ENCODE measurements at places on chromosomes 13 and 19.
A peak's percentile ranks its signal among the peaks of the same experiment; 100 is the strongest.

DNA sequence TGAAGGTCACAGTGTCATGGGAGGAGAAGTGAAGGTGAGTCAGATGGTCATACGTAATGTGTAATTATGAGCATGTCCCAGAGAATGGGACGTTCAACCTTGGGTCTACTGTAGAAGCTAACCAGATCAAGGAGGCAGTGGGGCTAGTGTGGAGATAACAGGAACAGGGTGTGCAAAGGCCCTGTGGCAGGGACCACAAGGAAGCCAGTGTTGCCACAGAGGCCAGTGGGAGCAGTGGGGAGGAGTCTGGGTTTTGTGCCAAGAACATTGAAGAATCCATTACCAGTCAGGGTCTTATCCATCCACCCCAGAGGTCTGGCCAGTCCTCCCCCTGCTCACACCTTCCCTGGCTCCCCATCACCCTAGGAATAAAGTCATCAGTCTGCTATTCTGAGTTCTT is 3.3 kb downstream of the MRPL4 start:
- DNase-seq, result no peak

GRCh38 chr13:57314897-57315520 is 148.0 kb downstream of the PRR20E start:
- DNase-seq, result no peak

DNA sequence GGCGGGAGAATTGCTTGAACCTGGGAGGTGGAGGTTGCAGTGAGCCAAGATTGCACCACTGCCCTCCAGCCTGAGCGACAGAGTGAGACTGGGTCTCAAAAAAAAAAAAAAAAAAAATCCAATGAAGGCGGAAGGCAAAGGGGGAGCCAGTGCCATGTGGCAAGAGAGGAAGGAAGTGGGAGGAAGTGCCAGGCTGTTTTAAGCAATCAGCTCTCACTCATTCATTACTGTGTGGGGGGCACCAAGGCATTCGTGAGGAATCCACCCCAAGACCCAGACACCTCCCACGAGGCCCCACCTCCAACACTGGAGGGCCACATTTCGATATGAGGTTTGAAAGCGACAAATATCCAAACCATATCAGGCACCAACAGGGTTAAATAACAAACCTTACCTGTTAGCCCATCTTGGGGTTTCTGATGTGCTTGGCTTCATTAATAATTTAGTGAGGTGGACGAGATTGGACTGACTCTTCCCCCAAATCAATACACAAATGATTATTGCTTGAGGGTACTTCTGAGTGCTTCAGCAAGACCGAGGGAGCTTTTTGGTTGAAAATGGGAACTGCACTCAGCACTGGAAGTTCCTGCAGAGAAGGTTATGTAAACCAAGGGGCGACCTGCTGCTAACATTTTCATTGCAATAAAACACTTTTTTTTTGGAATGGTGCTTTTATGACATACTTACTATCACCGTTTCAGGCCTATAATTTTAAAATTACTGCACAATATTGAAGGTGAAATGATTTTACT is 7.5 kb upstream of the LRP3 start:
- no peak for DNase-seq

DNA sequence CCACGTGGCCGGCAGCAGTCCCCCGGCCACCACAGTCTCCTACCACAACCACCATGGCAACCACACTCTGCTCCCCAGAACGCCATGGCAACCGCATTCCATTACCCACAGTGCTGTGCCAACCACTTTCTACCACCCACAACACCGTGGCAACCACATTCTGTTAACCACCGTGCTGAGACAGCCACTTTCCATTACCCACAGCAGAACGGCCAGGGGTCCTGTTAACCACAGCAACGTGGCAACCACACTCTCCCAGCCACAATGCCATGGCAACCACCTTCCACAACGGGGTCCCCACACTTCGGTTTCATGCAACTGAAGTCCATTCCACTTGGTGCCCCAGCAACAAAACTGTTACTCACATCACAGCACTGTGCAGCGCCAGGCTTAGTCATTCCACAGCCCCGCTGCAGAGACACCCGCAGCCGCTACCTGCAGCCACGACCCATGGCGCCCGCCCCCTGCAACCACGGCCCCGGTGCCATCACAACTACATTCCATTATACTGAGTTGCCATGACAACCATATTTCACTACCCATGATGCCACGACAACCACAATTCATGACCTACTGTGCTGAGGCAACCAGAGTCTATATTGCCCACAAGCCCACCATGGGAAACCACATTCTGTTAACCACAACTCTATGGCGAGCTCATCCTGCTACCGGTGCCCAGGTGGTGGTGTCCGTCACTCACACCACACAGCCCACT is 10.0 kb downstream of the DPF1 start:
- DNase-seq, result peak; percentile 46

DNA sequence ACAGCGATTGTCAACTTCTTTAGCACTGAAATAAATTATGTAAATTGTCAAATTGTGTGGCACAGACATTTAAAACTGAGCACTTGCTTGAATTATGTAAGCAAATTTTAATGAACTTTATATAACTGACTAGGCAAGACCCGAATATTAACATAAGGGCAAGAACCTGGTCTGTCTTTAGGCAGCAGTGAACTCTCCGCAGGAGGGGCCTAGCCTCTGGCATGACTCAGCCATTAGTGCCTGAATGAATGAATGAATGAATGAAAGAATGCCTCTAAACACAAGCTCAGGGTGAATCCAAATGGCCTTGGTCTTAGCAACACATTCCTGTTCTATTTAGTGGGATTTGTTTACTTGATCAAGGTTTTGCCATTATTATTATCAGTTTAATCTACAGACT is 654.7 kb upstream of the ARGLU1 start:
- DNase-seq, result no peak

DNA sequence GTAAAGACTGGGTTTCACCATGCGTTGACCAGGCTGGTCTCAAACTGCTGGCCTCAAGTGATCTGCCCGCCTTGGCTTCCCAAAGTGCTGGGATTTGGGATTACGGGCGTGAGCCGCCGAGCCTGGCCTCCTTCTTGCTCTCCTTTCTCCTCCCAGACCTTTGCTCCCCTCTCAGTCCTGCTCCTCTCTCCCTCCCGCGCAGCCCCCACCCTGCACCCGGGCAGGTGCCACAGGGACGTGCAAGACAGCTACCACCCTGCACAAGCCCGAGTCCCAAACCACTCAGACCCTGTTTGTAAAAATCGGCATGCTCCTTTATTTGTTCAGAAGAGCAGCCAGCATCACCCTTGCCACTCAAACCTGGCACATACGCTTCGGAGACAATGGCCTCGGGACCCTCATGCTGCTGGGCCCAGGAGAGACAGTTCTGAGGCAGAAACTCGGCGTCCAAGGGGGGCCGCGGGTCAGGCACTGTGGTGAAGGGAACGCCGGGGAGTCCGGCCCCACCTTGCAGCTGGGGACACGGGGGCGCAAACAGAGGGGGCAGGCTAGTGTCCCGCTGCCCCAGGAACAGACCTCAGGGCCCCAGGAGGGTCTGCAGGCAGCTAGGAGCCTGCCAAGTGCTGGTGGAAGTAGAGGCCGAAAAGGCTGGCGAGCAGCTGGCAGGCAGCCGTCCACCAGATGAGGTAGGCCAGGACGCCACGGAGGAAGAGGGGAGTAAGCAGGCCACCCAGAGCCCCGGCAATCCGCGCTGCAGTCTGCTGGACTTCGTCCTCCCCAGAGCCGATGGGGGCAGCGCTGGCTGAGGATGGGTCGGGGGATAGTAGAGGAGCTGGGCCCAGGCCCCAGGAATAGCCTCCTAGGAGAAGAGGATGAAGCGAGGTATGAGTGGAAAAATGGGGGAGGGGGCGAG is 18.7 kb downstream of the TMEM161A start:
- DNase-seq, result no peak

- peak; percentile 43 for DNase-seq
These were observed 6.8 kb upstream of the ECH1 start for GRCh38 chr19:38838208-38838985.

DNA sequence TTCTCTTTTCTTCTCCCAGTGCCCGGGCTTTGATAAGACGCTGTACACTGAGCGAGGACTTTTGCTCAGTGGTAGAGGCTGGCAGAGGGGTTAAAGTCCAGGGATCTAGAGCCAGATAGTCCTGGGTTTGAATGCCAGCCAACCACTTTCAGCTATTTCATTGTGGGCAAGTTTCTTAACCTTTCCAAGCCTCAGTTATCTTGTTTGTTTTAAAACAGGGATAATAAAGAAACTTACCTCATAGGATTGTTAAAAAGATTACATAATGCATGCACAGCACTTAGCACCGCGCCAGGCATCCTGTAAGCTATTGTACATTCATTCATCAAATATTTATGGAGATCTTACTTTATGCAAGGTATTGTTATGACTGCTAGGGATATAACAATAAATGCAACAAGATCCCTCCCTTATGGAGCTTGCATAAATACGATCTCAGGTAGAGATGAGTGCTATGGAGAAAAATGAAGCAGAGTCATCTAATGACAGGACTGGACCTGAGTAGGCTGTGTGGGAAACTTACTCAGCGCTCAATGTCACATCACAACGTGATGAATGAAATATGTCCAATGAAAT is 70.8 kb downstream of the LNX2 start:
- DNase-seq, result no peak

- DNase-seq, result no peak
These were observed 156.8 kb upstream of the SOX1 start for GRCh38 chr13:111909971-111910671.

DNA sequence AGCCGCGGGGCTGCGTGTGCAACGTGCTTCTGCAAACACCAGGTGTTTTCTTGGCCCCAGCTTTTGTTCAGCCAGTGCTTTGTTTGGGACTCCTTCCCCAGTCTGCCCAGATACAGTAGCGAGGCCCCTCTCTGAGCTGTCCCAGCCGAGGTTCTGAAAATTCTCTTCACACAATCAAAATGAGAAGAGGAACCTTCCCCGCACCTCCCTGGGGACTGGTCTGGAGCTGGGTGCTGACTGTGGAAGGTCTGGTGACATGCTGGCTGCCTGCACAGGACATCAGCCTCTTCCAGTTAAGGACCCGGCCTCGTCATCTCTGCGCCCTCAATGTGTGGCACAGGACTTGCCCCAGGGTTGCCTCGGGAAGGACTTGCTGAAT is 4.2 kb downstream of the ATP4A start:
- no peak for DNase-seq

DNA sequence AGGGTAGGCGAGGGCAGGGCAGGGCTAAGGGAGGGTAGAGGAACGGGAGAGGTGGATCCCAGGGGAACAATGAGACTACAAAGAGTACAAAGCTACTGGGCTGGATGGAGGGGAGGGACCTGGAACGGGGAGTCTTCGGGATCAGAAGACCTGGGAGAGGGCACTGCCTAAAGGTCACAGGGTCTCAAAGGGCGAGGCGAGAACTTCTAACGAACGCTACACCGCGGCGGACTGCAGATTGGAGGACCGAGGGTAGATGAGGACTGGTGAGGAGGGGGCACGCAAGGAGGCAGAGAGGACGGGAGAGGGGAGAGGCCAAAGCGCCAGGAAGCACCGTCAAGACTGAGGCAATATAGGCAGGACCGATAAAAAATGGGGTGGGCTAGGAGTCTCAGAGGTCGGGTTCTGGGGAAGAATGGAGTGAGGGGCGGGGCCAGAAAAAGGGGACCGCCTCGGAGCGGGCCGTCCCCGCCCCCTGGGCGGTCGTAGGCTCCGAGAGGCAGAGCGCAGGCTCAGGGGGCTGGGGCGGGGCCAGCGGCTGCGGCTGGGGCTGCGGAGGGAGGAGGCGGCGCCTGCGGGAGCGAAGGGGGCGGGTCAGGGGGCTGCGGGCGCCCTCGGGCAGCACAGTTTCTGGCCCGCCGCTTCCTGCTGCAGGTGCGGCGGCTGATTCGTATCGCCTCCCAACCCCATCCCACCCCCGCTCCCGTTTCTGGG is 1.3 kb upstream of the KCNC3 start:
- peak; percentile 56 for DNase-seq

DNA sequence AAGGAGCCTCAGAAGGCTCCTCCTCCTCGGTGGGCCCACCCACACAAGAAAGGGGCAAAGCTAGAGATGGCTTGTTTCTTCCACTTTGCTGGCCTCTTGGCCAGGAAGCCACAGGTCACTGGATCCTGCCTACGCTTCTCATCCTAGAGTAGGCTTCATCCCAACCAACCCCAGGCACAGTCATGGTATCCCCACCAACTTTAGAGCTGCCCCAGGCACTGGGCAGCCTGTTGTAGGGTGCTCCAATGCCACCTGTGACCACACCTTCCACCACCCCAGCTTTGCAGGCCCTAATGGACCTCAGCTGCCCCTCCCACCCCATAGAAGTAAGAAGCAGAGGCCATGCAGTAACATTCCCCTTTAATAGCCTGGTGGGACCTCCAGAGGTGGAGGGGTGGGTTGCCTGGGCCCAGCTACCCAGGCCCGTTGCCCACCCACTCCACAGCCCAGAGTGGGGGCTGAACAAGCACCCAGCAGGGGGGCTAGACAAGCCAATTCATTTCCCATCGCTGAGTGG is 522 bp upstream of the CHMP2A start:
- DNase-seq, result no peak

- DNase-seq, result no peak
These were observed 646.2 kb upstream of the ATXN8OS start for GRCh38 chr13:69461397-69461796.

- DNase-seq, result no peak
These were observed 96.4 kb downstream of the COL4A1 start for GRCh38 chr13:110210604-110210985.

DNA sequence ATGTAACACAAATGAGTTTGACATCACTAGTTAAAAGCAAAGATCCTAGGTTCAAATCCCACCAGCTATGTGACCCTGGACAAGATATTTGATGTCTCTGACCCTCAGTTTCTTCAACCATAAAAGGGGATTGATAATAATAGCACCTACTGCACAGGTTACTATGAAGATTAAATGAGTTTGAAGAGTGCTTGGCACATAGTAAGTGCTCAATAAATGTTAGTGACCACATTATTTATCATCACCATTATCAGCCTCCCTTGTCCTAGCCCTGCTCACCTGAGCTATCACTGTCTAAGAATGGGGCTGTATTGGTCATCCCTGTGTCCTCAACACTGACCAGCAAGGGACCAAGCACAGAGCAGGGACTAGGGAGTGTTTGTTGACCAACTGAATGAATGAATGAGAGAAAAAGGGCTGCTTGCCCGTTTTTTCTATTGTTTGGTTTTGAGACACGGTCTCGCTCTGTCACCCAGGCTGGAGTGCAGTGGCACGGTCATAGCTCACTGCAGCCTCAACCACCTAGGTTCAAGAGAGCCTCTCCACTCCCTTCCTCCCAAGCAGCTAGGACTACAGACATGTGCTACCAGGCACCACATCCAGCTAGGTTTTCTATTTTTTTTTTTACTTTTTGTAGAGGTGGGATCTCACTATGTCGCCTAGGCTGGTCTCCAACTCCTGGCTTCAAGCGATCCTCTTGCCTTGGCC is 26.6 kb upstream of the DACT3 start:
- DNase-seq, result no peak

Data from activated T-helper 9 cell treated with anti-CD3 and anti-CD28 coated beads, Interleukin-2, amount 50 U/mL, for 16 hours (primary cell).